ENCODE measurements at places on chromosomes 2 and 18.
A peak's percentile ranks its signal among the peaks of the same experiment; 100 is the strongest.

- no peak for DNase-seq
Observed at GRCh38 chr2:205590759-205591158, 91.5 kb upstream of the NRP2 start.

DNA sequence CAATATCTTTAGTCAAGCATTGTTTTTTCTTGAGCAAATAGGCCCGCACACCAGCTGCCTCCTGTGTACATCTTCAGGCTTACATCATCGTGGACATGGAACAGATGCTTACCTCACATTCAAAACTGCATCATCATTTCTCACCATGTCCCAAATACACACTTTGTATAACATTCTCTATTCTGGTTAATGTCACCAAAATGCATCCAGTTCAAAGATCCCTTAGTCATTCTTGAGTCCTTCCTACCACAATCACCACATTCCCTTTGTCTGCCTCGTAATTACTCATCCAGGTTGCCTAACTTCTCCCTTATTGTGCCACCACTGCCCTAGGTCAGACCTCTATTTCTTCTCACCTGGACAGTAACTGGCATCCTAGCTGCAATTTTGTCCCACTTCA, 373.7 kb upstream of the GALNT5 start:
- DNase-seq = no peak

- no peak for DNase-seq
Observed at GRCh38 chr2:77604953-77605929, 83.1 kb upstream of the LRRTM4 start.

DNA sequence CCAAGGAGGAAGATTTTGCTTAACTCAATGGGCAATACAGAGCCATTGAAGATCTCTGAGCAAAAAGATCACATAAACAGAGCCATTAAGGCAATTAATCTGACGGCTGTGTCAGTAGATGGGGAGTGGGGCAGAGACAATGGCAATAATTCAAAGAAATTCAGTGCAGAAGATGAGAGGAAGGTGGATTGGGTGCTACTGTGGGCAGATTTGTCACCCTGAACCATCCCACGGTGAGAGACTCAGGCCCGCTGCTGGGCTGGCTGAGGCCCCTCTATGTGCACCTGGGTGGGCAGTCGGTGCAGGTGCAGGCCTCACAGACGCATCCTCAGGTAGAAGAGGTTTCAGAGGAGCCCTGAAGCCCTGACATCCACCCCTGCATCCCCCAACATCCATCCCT, 458.6 kb downstream of the EIPR1 start:
- no peak for DNase-seq

DNA sequence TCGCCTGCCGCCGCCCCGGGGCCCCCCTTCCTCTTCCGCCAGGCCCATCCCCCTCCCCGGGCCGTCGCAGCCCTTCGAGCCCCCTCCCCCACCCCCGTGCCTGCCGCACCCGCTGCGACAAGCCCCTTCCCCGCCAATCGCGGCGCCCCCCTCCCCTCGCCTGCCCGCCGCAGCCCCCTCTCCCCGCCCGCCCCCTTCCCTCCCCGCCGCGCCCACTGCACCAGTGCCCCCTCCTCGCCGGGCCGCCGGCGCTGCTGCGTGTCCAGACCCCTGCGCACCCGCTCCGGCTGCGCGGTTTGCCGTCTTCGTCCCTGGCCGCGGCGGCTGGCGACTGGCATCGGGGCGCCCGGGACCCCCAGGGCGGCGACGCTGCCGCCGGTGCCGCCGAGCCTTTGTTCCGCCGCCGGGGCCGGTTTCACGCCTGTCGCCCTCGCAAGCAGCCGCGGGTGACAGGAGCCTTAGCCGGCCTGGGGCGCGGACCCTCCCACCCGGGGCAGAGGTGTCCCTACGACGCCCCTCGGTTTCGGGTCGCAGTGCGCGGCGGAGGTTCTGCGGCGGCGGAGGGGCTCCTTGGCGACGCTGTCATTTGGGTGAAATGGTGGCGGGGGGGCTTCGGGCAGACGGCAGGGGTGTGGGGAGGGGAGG, 18.1 kb downstream of the GPC1 start:
- DNase-seq = no peak

DNA sequence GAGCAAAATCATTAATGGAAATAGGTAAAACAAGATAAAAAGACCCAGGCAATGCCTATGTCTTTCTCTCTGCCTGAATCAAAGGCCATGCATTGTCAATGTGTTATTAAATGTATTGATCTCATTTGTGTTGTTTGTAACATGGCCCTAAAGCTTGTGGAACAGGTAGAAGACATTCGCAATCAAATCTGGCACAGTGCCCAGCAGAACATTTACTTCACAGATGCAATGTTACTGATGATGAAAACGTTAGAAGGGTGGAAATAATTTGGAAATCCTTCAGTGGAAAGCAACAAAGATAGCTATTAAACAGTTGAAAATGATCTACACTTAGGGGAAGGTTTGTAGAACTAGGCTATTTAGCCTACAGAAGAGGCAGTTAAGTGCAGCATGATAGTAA, 368.2 kb downstream of the EPHA4 start:
- DNase-seq = no peak

GRCh38 chr2:109513749-109514588, 99.8 kb downstream of the SEPTIN10 start:
- no peak for DNase-seq

- no peak for DNase-seq
Observed at GRCh38 chr2:29052807-29053206, 21.5 kb downstream of the PCARE start.

- DNase-seq = no peak
Observed at GRCh38 chr2:221458578-221458977, 113.5 kb downstream of the EPHA4 start.

DNA sequence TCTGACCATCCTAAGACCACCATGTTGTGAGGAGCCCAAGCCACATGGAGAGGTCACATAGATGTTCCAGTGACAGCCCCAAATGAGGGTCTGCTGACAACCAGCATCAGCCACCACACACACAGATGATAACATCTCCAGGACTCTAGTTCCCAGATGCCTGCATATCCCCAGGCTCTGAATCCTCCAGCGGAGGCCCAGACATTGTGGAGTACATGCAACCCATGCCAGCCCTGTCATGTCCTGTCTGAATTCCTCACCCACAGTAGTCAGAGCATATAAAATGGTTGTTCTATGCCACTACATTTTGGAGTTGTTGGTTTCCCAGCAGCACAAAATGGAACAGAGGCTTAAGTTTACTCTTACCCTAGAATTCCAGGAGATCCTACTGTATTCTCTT, 122.0 kb upstream of the SLC35G4 start:
- DNase-seq = no peak

GRCh38 chr2:29519338-29519925, 402.0 kb downstream of the ALK start:
- no peak for DNase-seq

GRCh38 chr2:174561283-174561971, 36.2 kb downstream of the WIPF1 start:
- DNase-seq = no peak

- no peak for DNase-seq
Observed at GRCh38 chr2:121419081-121419699, 111.5 kb upstream of the RNU4ATAC start.

GRCh38 chr2:149991576-149991975, 404.0 kb upstream of the MMADHC start:
- no peak for DNase-seq

DNA sequence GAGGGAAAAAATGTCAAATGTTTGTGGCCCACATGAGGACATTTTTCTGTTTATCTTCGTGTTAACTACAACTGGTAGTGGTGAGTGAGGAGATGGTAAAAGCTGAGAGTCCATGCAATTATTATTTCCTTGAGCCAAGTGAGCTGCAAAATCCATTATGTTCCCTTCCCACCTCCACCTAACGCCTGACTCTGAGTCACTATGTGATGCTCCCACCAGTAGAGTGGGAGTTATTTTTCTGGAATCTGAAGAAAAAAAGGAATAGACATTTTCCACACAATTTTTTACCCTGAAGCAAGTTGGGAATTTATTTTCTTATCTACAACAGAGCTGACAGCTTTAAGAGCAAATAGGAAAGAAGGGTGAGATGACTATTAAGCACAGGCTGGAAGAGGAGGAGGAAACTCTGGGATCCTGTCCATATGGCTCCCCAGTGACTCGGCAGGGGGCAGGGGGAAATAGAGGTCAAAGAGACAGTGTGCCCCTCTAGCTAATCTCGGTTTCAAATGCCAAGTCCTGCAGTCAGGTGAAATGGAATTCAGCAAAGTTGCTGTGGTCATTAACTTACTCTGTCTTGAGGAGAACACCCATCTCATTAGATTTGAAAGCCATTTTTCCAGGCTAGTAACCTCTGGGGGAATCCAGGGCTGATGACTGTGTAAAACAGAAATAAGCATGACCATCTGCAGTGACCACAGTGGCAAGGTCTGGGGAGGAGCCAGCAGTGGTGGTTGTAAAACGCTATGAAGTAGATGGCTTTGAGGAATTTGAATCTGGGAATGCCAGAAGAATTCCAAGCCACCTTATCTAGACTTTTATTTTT, 463.9 kb downstream of the STK39 start:
- no peak for DNase-seq

- DNase-seq = no peak
Observed at GRCh38 chr18:62715436-62715758, at the start of gene PHLPP1. Gene PHLPP1 (plus strand): TSS chr18:62715541. CDS start chr18:62715684, 143 bp downstream.

DNA sequence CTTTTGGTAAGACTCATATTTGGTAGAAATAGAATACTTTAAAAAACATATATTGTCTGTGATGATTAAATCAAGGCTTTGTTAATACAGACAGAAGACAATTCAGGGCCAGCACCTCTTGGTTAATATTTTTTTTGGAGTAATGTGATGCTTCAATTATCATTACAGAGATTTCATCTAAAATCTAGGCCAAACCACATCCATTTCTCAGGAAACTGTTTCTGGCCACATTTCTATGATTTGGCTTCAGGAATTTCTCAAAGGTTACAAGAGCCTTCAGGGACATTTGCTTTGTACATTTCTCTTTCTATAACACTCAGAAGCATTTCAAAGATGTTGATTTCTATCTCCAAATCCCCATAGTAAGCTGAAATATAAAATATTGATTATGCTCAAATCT, 614.9 kb downstream of the LRP1B start:
- no peak for DNase-seq

DNA sequence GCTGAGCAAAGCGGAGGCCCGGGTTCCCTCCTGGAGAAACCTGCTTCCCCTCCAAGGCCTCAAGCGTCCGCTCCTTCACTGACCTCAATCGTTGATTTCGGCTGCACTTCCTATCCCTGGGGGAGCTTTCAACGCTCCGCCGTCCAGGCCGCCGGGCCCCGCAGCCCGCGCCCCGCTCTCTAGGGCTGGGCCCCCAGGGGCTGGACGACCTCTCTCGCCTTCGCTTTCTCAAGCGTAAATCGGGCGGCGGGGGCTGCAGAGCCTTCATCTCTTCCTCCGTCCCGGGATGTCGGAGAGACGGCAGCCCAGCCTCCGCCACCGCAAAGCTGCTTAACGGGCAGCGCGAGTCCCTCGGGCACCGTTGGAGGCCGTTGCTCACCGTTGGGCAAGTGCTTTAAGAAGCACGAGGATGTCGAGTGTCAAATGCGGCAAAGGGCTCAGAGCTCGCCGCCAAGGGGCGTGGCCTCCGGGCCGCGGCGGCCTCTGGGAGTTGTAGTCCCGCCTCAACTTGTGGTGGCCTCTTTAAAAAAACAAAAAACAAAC, 8.5 kb downstream of the HES6 start:
- DNase-seq = peak; percentile 38

DNA sequence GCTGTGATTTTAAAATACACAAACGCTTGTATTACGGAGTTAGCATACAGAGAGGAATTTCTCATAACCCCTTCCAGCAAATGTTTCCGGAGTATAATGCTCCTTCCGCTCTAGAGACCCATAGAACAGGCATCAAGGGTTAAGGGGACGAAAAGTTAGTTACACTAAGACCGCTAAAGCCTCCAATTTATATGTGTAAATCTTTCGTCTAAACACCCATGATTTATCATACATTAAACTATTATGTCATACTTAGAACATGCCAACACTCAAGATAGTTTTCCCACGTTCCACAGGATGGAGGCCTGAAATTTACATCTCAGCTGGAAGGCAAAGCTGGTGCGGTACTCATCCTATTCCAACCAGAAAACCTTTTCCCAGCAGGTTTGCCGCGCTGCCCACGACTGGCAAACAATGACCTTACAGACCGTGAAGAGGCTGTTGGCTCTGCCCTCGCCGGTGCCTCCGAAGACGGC, 650 bp downstream of the ORMDL1 start:
- no peak for DNase-seq

GRCh38 chr2:134927195-134927594, 8.6 kb downstream of the CCNT2 start:
- DNase-seq = no peak

DNA sequence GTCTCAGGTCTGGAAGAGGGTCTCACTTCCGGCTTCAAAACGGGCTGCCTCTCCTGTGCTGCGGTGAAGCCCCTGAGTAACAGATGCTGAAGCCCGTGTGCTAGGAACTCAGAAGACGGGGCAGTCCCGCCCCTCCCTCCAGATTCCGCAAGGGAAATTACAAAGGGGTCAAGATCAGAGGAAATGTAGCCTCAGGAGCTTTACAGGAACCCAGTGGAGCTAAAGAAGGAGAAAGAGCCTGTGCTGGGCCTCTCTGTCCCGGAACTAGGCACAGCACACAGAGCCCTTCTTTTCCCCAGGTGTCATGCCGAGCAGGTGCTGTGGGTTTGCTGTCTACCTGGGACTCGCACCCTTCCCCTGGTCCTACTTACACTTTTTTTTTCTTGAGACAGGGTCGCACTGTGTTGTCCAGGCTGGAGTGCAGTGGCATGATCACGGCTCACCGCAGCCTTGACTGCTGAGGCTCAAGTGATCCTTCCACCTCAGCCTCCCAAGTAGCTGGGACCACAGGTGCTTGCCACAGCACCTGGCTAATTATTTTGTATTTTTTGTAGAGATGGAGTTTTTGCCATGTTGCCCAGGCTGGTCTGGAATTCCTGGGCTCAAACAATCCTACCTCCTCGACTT, 72.7 kb upstream of the MAP4K4 start:
- no peak for DNase-seq

DNA sequence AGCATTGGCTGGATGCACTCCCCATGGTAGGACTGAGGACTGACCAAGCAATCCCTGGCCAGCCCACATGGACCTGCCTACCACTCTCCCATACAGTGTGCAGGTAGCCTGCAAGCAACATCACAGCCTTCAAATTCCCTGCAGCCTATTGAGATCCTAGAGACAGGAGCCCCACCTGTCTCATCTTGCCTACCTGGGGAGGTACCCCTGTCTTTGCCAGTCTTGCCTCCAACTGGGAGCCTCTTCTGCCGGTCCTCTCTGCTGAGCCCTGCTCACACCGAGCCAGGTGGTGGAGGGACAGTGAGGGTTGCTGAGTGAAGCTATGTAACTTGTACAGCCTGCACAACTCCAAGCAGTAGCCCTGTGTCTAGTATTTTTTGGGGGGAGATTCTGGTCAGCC, 29.9 kb downstream of the TTC32 start:
- no peak for DNase-seq

DNA sequence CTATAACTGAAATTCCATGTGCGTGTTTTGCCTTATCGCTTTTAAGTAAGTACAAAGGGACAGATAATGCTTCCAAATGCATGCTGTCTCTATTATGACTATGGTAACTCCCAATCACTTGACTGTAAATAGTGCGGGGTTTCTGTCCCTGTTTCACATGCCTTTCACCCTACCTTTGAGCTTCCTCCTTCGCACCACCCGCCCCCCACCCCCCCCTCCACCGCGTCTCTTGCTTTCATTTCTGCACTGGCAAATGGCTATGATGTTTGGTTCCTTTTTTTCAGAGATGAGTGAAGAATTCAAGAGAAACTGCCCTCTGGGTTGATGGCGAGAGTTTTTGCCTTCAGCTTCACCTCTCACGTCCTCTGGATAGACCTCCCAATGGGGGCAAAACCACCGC, 25.0 kb upstream of the SPP2 start:
- DNase-seq = no peak

GRCh38 chr2:211204456-211204855, 648.1 kb downstream of the CPS1 start:
- no peak for DNase-seq
